ENCODE measurements at places on chromosomes 3 and 15. TPM values are rescaled to one million over a fixed set of nuclear protein-coding genes. Genes with fewer than 3 reads are reported as not detected.

The CLDN18 gene
- not detected for total RNA-seq

The UPK1B gene
- not detected for total RNA-seq

The ADAMTSL3 gene
- total RNA-seq, result 1.5 TPM

The GP9 gene
- not detected for total RNA-seq

The EPM2AIP1 gene
- 27.4 TPM for total RNA-seq

GRCh38 chr3:71447197-71447596 is 136.3 kb downstream of the FOXP1 start:
- H3K4me1 ChIP-seq, result peaks cover 17% of the 10 kb centered on the region
- H3K4me3 ChIP-seq, result no peak overlapping the region
- no peaks in the 10 kb centered on the region for H3K36me3 ChIP-seq

DNA sequence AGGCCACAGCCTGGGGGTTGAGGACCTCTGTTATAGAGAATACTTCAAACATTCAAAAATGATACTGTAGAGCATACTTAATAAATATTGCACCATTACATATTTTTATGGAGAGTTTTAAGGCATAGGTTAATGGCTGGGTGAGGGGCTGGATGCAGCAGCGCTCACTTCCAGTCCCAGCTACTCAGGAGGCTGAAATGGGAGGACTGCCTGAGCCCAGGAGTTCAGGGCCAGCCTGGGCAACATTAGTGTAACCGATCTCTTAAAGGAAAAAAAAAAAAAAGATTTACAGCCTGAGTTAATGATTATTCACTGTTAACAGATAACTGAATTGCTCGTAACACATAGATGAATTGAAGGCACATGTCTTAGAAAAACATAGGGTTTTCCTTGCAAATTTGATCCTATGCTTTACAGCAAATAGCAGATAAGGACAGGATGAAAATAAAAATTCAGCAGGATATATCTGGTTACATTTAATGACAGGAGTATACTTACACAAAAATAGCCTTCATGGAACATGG is 282.9 kb downstream of the TBC1D5 start:
- H3K27ac ChIP-seq, result no peak overlapping the region
- no peaks in the 10 kb centered on the region for H3K36me3 ChIP-seq
- H3K4me1 ChIP-seq, result no peaks in the 10 kb centered on the region
- H3K4me3 ChIP-seq, result no peak overlapping the region
- H3K27me3 ChIP-seq, result no peaks in the 10 kb centered on the region
- no peak for DNase-seq

GRCh38 chr3:39850716-39851032 is 41.3 kb downstream of the MYRIP start:
- no peak for DNase-seq
- H3K27me3 ChIP-seq, result no peaks in the 10 kb centered on the region
- H3K4me1 ChIP-seq, result no peaks in the 10 kb centered on the region
- no peaks in the 10 kb centered on the region for H3K36me3 ChIP-seq
- no peak overlapping the region for H3K27ac ChIP-seq
- H3K4me3 ChIP-seq, result no peak overlapping the region

DNA sequence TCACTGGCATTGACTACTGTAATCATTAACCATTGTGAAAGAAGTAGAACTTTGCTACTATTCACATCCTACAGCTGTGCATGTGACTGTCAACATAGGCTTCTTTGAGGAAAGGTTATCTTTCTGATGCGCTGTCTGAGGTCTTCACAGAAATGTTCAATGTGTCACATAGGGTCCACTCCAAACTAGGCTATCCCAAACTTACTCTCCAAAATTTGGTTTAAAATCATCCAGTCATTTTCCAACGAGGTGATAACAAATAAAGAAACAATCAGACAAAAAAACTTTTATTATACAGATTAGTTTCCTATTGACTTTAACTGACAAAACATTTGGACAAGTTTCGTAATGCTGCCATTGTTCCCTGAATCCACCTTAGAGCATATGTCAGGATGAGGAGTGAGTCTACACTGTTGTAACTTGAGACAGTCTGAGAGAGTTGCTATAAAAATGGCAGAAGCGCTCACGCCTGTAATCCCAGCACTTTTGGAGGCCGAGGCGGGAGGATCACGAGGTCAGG is 511.6 kb downstream of the PLOD2 start:
- H3K27ac ChIP-seq, result no peak overlapping the region
- H3K36me3 ChIP-seq, result no peaks in the 10 kb centered on the region
- no peak overlapping the region for H3K4me3 ChIP-seq
- DNase-seq, result no peak

DNA sequence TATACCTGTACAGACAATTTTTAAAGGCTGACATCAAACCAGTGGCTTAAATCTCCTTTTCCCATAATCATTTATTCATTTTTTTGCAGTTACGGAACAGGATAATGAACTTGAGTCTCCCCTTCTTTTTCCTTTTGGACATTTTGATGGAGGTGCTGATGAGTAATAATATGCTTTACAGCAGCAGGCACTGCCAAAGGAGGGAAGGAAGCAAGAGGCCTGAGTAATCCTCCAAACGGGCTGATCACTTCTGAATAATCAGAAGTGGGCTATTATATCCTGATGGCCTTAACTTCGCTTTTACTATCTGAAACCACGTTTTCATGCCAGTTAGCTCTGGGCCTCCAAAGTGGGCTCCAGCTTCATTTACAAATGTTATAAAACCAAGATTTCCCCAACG is 527.2 kb downstream of the FOXP1 start:
- H3K27me3 ChIP-seq, result no peaks in the 10 kb centered on the region
- peaks cover 17% of the 10 kb centered on the region for H3K4me1 ChIP-seq
- DNase-seq, result no peak

DNA sequence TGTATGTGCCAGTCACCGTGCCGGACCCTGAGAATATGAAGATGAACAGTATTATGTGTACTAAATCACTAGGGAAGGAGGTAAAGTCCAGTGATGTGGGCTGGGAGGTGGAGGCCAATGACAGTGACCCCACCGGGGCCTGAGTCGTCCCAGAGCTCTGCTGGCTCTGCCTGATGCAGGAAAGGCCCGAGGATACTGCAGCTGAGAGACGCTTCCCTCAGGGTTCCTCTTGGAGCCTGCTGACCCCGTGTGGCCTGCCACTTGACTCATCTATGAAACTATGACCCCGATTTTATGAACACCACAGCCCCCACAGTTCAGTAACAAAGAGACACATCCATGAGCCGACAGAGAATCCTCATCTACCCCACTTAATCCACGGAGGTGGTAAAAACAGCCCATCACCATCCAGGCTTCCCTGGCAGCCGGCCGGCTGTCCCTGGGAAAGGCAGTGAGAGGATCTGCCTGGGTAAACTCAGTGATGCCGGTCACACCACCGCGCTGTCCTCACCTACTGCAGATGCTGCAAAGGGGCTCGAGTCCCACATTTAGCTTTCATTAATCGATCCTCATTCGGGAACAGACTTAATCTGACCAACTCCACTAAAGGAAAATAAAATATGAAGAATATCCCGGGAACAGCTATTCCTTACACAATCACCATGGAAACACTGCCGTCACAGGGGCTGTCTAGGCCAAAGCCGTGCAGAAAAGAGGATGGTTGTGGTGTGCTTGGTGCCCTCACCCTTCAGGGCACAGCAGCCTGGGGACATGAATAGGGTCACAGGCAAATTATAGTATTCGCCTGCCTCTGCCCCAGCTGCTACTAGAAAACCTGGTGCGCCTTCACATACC is 82.9 kb downstream of the ARRDC4 start:
- no peaks in the 10 kb centered on the region for H3K27me3 ChIP-seq
- H3K4me1 ChIP-seq, result no peaks in the 10 kb centered on the region
- no peak overlapping the region for H3K27ac ChIP-seq
- no peak for DNase-seq
- no peak overlapping the region for H3K4me3 ChIP-seq

- H3K36me3 ChIP-seq, result no peaks in the 10 kb centered on the region
- no peak overlapping the region for H3K27ac ChIP-seq
- DNase-seq, result no peak
- H3K4me1 ChIP-seq, result peaks cover 12% of the 10 kb centered on the region
- H3K27me3 ChIP-seq, result no peaks in the 10 kb centered on the region
Measured at GRCh38 chr3:123805101-123805500, 79.0 kb downstream of the MYLK start.

DNA sequence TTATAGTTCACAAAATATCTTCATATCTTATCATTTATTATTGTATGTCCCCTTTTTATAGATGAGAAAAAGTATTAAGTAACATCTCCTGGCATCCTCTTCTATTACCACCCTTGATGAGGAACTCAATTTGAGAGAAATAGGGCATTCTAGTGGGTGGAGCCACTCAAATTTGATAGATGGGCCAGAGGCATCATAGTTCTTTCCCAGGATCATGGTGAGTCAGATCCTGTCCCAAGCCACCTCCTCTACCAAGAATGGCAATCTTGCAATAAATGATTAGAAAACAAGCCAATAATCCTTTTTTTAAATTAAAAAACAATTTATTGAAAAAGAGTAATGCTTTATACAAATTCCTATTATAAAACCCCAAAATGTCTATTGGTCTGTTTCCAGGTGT is 16.8 kb downstream of the CLDN1 start:
- no peak for DNase-seq
- no peaks in the 10 kb centered on the region for H3K27me3 ChIP-seq
- H3K36me3 ChIP-seq, result no peaks in the 10 kb centered on the region
- no peak overlapping the region for H3K4me3 ChIP-seq

DNA sequence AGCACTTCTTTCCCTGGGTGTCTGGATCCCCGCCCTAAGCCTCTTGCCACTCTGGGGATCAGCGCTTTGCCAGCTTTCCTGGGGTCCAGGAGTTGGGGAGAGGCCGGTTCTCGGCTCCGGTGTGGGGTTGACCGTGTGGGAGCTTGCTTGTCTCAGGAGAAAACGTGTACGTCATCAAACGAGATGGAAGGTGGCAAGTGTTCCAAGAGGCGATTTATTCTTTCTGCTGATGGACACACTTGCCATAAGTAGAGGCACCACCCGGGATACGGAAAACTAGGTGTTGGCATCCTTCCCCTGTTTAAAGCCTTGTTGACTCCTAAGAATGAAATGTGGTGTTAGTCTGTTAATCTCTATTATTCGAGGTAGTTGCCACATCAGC is 295 bp downstream of the ZWILCH start:
- H3K27me3 ChIP-seq, result no peaks in the 10 kb centered on the region
- H3K36me3 ChIP-seq, result peaks cover 14% of the 10 kb centered on the region
- peak overlapping the region; percentile 87 for H3K4me3 ChIP-seq
- DNase-seq, result peak; percentile 61

DNA sequence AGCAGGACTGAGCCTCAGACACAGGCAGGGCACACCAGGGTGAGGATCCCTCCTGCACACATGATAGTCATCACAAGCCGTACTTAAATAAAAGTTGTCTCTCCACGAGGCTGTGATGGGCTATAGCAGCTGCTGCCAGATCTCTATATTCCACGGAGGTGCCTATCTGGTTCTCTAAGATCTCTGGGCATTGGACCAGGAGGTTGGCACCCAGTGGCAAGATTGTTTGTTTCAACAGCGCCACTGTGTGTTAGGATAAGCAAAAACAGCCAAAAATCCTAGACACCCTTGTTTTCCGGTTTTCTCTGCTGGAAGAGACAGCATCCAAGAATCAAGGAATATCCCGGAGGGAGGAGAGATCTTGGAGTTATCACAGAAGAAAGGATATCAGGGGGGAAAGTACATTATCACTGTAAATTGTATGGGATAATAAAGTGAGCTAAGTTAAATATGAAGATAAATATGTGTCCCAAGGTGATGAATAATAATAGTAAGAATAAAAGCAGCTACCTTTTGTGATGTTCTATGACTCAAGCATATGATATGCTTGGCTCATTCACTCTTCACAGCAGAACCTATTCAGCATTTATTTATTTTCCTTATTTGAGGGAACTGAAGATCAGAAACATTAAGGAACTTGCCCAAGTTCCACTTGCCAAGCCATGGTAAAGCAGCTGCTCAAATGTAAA is 90.6 kb upstream of the AKAP13 start:
- H3K4me3 ChIP-seq, result no peak overlapping the region
- no peaks in the 10 kb centered on the region for H3K4me1 ChIP-seq
- H3K36me3 ChIP-seq, result no peaks in the 10 kb centered on the region
- DNase-seq, result peak; percentile 54
- H3K27ac ChIP-seq, result no peak overlapping the region

DNA sequence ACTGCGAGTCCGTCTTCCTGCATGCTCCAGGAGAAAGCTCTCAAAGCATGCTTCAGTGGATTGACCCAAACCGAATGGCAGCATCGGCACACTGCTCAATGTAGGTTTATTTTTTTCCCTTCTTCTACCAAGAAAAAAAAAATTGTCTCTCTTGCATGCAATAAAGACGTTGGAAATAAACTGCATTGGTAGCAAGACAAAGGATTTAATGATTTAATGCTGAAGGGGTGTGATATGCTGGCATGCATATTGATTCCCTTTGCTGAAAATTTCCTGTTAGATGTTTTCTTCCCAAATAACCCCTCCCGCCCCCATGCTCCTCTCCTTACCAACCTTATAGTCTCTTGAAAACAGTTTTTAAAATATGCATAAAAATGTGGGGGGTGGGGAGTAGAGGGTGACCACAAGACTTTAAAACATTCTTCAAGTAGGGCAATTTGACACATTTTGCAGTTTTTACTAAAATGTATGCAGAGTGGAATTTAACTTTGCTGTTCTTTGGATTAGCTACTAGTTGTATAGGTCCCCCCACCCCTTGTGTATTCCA is 799 bp downstream of the RARB start:
- no peak overlapping the region for H3K27ac ChIP-seq
- no peaks in the 10 kb centered on the region for H3K36me3 ChIP-seq
- DNase-seq, result no peak
- peaks cover 62% of the 10 kb centered on the region for H3K4me1 ChIP-seq

- no peaks in the 10 kb centered on the region for H3K36me3 ChIP-seq
- H3K27ac ChIP-seq, result no peak overlapping the region
- peaks cover 5% of the 10 kb centered on the region for H3K27me3 ChIP-seq
- H3K4me3 ChIP-seq, result no peak overlapping the region
- no peak for DNase-seq
Measured at GRCh38 chr3:185527364-185527763, 25.0 kb downstream of the LIPH start.

GRCh38 chr3:29513236-29513635 is 232.4 kb downstream of the RBMS3 start:
- no peaks in the 10 kb centered on the region for H3K4me1 ChIP-seq
- no peak for DNase-seq
- H3K27ac ChIP-seq, result no peak overlapping the region
- no peaks in the 10 kb centered on the region for H3K27me3 ChIP-seq

DNA sequence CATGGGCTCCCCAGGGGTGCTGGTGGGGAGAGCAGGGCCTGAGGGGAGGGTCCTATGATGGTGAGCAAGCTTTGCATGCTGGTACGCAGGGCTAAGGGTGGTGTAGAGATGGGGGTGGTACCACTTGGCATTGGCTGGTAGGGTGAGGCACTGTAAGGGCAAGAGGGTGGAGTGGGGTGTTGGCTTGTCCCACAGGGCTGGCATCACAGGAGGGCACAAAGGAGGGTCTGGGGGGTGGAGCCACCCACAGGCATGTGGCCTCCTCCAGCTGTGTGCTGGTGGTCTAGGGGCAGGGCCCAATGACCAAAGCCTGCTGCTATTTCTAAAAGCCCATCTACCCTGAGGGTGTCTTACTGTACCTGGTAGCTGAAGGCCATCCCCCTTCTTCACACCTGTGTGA is 65.2 kb upstream of the SEC13 start:
- no peaks in the 10 kb centered on the region for H3K4me1 ChIP-seq
- H3K4me3 ChIP-seq, result no peak overlapping the region

GRCh38 chr15:67509918-67510317 is 11.0 kb upstream of the C15orf61 start:
- no peaks in the 10 kb centered on the region for H3K4me1 ChIP-seq
- no peaks in the 10 kb centered on the region for H3K27me3 ChIP-seq
- DNase-seq, result no peak
- H3K4me3 ChIP-seq, result no peak overlapping the region
- no peak overlapping the region for H3K27ac ChIP-seq
